ENCODE measurements at places on chromosomes 3 and 15. TPM values are rescaled to one million over a fixed set of nuclear protein-coding genes. Genes with fewer than 3 reads are reported as not detected.
A peak's percentile ranks its signal among the peaks of the same experiment; 100 is the strongest.

Gene C3orf49
- 2.0 TPM for polyA plus RNA-seq

Gene ATP10A
- 5.4 TPM for polyA plus RNA-seq

Gene SECISBP2L
- polyA plus RNA-seq: 62.1 TPM

- DNase-seq: no peak
- H3K36me3 ChIP-seq: no peaks in the 10 kb centered on the region
- H3K4me3 ChIP-seq: no peak overlapping the region
- no peak overlapping the region for H3K27ac ChIP-seq
- H3K4me1 ChIP-seq: no peaks in the 10 kb centered on the region
Measured at GRCh38 chr15:56281145-56281544, 37.5 kb upstream of the RFX7 start.

DNA sequence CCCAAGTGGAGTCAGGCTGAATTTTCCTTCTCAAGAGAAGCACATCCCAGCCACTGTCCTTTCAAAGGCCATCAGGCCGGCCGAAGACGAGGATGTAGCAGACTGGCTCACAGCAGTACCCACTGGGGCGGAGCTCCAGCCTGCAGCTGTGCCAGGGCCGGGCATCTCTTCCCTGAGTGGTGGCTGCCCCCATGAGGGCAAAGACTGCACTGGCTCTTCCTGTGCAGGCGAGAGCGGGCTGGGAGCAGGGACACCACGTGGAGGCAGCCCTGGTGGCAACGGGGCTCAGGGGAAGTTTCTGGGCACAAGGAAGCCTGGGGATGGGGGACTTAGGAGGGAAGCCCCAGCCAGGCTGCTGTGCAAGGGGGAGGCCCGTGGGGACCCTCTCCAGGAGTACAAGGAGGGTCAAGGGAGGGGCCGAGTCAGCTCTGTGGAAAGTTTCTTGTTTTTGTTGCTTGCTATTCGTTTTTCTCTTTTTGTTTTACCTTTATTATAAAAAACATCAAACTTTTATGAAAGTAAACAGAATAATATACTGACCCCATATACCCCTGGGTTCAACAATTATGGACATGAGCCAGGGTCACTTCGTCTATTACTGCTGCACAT lies 66.1 kb downstream of the RPN1 start:
- H3K27me3 ChIP-seq: no peaks in the 10 kb centered on the region
- no peak overlapping the region for H3K27ac ChIP-seq
- no peak overlapping the region for H3K4me3 ChIP-seq
- DNase-seq: peak; percentile 35

GRCh38 chr15:60618206-60618605 lies 139.3 kb upstream of the ICE2 start:
- H3K4me1 ChIP-seq: peaks cover 8% of the 10 kb centered on the region
- no peak for DNase-seq
- H3K27ac ChIP-seq: no peak overlapping the region
- no peaks in the 10 kb centered on the region for H3K36me3 ChIP-seq
- no peaks in the 10 kb centered on the region for H3K27me3 ChIP-seq
- H3K4me3 ChIP-seq: no peak overlapping the region

- H3K4me3 ChIP-seq: no peak overlapping the region
- H3K27ac ChIP-seq: no peak overlapping the region
- no peaks in the 10 kb centered on the region for H3K27me3 ChIP-seq
Measured at GRCh38 chr3:12268049-12268735, 20.7 kb upstream of the PPARG start.

All from spinal cord (tissue), 10 donors.